ENCODE measurements at places on chromosomes 4 and X. TPM values are rescaled to one million over a fixed set of nuclear protein-coding genes. Genes with fewer than 3 reads are reported as not detected.

NR0B1 gene
- not detected for total RNA-seq

SOWAHD gene
- total RNA-seq = 3.4 TPM

KLHL13 gene
- 0.63 TPM for total RNA-seq

PAGE1 gene
- total RNA-seq = not detected

DNA sequence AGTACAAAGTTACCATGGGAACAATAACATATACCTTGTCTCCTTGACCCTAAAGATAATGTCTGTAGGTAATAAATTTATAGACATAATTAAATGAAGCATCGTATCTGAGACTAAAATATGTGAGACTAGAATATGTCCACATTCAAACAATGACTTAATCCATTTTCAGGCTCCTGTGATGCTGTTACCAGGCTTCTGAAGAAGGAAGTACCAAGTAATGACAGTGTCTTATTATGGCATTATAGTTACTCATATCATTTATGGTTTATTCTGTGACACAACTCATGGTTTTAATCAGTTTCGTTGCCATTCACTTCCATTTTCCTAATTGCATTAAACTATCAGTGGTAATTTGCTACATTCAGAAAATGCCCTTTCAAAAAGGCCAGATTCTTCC lies 100.6 kb upstream of the GPM6B start:
- H3K27me3 ChIP-seq = no peaks in the 10 kb centered on the region
- no peaks in the 10 kb centered on the region for H3K4me1 ChIP-seq
- H3K4me3 ChIP-seq = no peak overlapping the region
